ENCODE measurements at places on chromosomes 11 and 22. TPM values are rescaled to one million over a fixed set of nuclear protein-coding genes. Genes with fewer than 3 reads are reported as not detected.

The GSTT2 gene
- 0.14 TPM for total RNA-seq

The TEX12 gene
- 0.28 TPM for total RNA-seq

The P4HA3 gene
- 35.9 TPM for total RNA-seq

The TMEM25 gene
- total RNA-seq = 6.7 TPM

The CHRDL2 gene
- total RNA-seq = 0.14 TPM

The TRIM49 gene
- not detected for total RNA-seq

The SPTBN2 gene
- total RNA-seq = 0.43 TPM

The NXPE2 gene
- total RNA-seq = 0.14 TPM

The KCNJ11 gene
- not detected for total RNA-seq

The CYTH4 gene
- total RNA-seq = 0.43 TPM

The OR1S1 gene
- not detected for total RNA-seq

The YAP1 gene
- 114 TPM for total RNA-seq

The OR5A1 gene
- not detected for total RNA-seq

The SAA4 gene
- not detected for total RNA-seq

The CSNK2A3 gene
- total RNA-seq = 1.1 TPM

The HMOX1 gene
- 237 TPM for total RNA-seq

The CASP1 gene
- 29.3 TPM for total RNA-seq

The HBG1 gene
- not detected for total RNA-seq

The FOLH1 gene
- total RNA-seq = 0.14 TPM

The GLYAT gene
- total RNA-seq = not detected

The TPCN2 gene
- 10.9 TPM for total RNA-seq

The F2 gene
- 0.18 TPM for total RNA-seq

The RASL10A gene
- not detected for total RNA-seq

The JAML gene
- not detected for total RNA-seq

The CASP5 gene
- total RNA-seq = 0.14 TPM

The WDR74 gene
- total RNA-seq = 77.9 TPM

The ACCSL gene
- total RNA-seq = under 0.01 TPM

The PKP3 gene
- total RNA-seq = 1.6 TPM

The DSCAML1 gene
- total RNA-seq = not detected

The APOL3 gene
- total RNA-seq = 14.0 TPM

The IGSF22 gene
- total RNA-seq = under 0.01 TPM

The NCAPD3 gene
- 6.5 TPM for total RNA-seq

The TBX1 gene
- total RNA-seq = not detected

The WEE1 gene
- total RNA-seq = 19.0 TPM

The MCAM gene
- 11.2 TPM for total RNA-seq

The MRGPRF gene
- 29.9 TPM for total RNA-seq

The MS4A7 gene
- not detected for total RNA-seq

The TMEM86A gene
- total RNA-seq = 0.83 TPM

The OR6A2 gene
- total RNA-seq = 0.14 TPM

The OR51B2 gene
- total RNA-seq = 0.18 TPM
